ENCODE measurements at places on chromosomes 6 and 20.
A peak's percentile ranks its signal among the peaks of the same experiment; 100 is the strongest.

GRCh38 chr6:146946559-146946958 is 257.7 kb upstream of the STXBP5 start:
- H3K4me3 ChIP-seq: no peak overlapping the region
- no peaks in the 10 kb centered on the region for H3K36me3 ChIP-seq
- H3K27ac ChIP-seq: no peak overlapping the region

- no peak overlapping the region for H3K4me3 ChIP-seq
- H3K27ac ChIP-seq: no peak overlapping the region
- no peaks in the 10 kb centered on the region for H3K27me3 ChIP-seq
- no peaks in the 10 kb centered on the region for H3K36me3 ChIP-seq
Measured at GRCh38 chr6:116090251-116090650, 10.4 kb upstream of the NT5DC1 start.

GRCh38 chr6:154569156-154569862 is 58.8 kb upstream of the CNKSR3 start:
- H3K27me3 ChIP-seq: no peaks in the 10 kb centered on the region
- no peak overlapping the region for H3K4me3 ChIP-seq
- H3K36me3 ChIP-seq: no peaks in the 10 kb centered on the region
- DNase-seq: no peak
- H3K4me1 ChIP-seq: peaks cover 9% of the 10 kb centered on the region

- H3K27ac ChIP-seq: no peak overlapping the region
- no peak overlapping the region for H3K4me3 ChIP-seq
- no peak for DNase-seq
- H3K4me1 ChIP-seq: no peaks in the 10 kb centered on the region
- H3K27me3 ChIP-seq: peaks cover 15% of the 10 kb centered on the region
Measured at GRCh38 chr20:689348-689747, 13.7 kb upstream of the SCRT2 start.

GRCh38 chr6:1254326-1254725 is 57.6 kb upstream of the FOXQ1 start:
- no peaks in the 10 kb centered on the region for H3K4me1 ChIP-seq
- no peaks in the 10 kb centered on the region for H3K27me3 ChIP-seq
- H3K4me3 ChIP-seq: no peak overlapping the region
- no peak for DNase-seq

GRCh38 chr6:34875292-34876213 is 12.3 kb downstream of the TAF11 start:
- H3K4me3 ChIP-seq: no peak overlapping the region
- no peak overlapping the region for H3K27ac ChIP-seq
- H3K27me3 ChIP-seq: no peaks in the 10 kb centered on the region
- no peak for DNase-seq
- no peaks in the 10 kb centered on the region for H3K4me1 ChIP-seq

GRCh38 chr6:35304299-35304698 is 6.7 kb downstream of the DEF6 start:
- no peaks in the 10 kb centered on the region for H3K27me3 ChIP-seq
- DNase-seq: no peak
- H3K27ac ChIP-seq: no peak overlapping the region

GRCh38 chr6:146364816-146365594 is 178.6 kb upstream of the RAB32 start:
- H3K36me3 ChIP-seq: no peaks in the 10 kb centered on the region
- no peak overlapping the region for H3K27ac ChIP-seq
- no peak for DNase-seq
- H3K27me3 ChIP-seq: no peaks in the 10 kb centered on the region
- no peak overlapping the region for H3K4me3 ChIP-seq
- H3K4me1 ChIP-seq: no peaks in the 10 kb centered on the region

- no peaks in the 10 kb centered on the region for H3K36me3 ChIP-seq
- no peak overlapping the region for H3K4me3 ChIP-seq
Measured at GRCh38 chr6:89530982-89531381, 98.0 kb downstream of the ANKRD6 start.

DNA sequence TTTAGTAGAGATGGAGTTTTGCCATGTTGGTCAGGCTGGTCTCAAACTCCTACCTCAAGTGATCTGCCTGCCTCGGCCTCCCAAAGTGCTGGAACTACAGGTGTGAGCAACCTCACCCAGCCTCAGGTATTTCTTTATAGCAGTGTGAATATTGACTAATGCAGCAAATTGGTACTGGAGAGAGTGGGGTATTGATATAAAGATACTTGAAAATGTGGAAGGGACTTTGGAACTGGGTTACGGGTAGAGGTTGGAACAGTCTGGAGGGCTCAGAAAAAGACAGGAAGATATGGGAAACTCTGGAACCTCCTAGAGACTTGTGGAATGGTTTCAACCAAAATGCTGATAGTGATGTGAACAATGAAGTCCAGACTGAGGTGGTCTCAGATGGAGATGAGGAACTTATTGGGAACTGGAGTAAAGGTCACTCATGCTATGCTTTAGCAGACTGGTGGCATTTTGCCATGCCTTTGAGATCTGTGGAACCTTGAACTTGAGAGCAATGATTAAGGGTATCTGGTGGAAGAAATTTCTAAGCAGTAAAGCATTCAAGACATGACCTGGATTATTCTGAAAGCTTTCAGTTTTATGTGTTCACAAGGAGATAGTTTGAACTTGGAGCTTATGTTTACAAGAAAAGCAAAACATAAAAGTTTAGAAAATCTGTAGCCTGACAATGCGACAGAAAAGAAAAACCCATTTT is 127.2 kb downstream of the DTNBP1 start:
- no peak for DNase-seq
- no peaks in the 10 kb centered on the region for H3K27me3 ChIP-seq
- no peak overlapping the region for H3K27ac ChIP-seq
- no peak overlapping the region for H3K4me3 ChIP-seq
- no peaks in the 10 kb centered on the region for H3K4me1 ChIP-seq

- no peak for DNase-seq
- H3K27me3 ChIP-seq: no peaks in the 10 kb centered on the region
- H3K4me3 ChIP-seq: no peak overlapping the region
- no peaks in the 10 kb centered on the region for H3K36me3 ChIP-seq
- no peak overlapping the region for H3K27ac ChIP-seq
Measured at GRCh38 chr20:38842558-38842981, 37.1 kb downstream of the PPP1R16B start.

DNA sequence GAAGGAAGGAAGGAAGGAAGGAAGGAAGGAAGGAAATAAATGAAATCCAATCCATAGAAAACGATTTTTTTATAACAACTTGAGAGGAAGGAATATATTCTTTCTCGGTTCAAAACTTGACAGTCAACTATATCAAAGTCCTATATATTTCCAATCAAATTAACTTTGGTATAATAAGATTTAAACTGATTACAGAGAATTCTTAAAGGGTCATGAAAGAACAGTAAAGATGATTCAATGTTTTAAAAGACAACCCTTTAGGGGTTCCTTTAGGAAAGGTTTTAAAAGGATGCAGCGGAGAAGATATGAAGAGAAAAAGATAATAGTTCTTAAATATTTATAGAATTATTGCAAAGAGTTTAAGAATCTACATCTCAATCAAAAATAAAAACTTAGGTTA is 61.2 kb downstream of the ME1 start:
- 0 out of 2 replicates have a peak, but pooled peaks cover 2% of the 10 kb centered on the region for H3K27me3 ChIP-seq
- H3K4me3 ChIP-seq: no peak overlapping the region
- H3K27ac ChIP-seq: no peak overlapping the region
- DNase-seq: no peak
- H3K4me1 ChIP-seq: no peaks in the 10 kb centered on the region
- H3K36me3 ChIP-seq: no peaks in the 10 kb centered on the region

DNA sequence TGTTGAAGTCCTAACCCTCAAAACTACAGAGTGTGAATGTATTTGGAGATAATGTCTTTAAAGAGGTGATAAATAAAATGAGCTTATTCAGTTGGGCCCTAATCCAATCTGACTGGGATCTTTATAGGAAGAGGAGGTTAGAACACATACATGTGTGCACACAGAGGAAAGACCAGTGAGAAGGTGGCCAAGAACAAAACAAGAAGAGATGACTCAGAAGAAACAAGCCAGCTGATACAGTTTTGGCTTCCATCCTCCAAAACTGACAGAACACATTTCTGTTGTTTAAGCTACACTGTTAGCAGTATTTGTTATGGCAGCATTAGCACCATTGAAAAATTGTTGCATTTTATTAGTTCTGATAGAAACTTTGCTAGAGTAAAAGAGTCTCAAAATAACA is 609.3 kb upstream of the IMPG1 start:
- no peak overlapping the region for H3K4me3 ChIP-seq
- H3K36me3 ChIP-seq: no peaks in the 10 kb centered on the region
- H3K27me3 ChIP-seq: no peaks in the 10 kb centered on the region
- H3K27ac ChIP-seq: no peak overlapping the region

GRCh38 chr20:62918147-62918546 is 8.2 kb downstream of the DIDO1 start:
- H3K36me3 ChIP-seq: peaks cover 11% of the 10 kb centered on the region
- no peaks in the 10 kb centered on the region for H3K27me3 ChIP-seq
- no peak for DNase-seq

DNA sequence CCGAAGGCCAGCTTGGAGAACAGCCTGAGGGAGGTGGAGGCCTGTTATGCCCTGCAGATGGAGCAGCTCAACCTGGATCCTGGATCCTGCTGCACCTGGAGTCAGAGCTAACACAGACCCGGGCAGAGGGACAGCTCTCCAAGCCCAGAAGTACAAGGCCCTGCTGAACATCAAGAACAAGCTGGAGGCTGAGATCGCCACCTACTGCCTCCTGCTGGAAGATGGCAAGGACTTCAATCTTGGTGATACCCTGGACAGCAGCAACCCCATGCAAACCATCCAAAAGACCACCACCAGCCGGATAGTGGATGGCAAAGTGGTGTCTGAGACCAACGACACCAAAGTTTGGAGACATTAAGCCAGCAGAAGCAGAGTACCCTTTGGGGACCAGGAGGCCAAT is 223.5 kb upstream of the ID4 start:
- no peak overlapping the region for H3K27ac ChIP-seq
- no peaks in the 10 kb centered on the region for H3K27me3 ChIP-seq
- peak; percentile 0 for DNase-seq
- no peaks in the 10 kb centered on the region for H3K4me1 ChIP-seq

Measured in SJCRH30 (cell line).